ENCODE measurements at places on chromosomes 1 and 21.

DNA sequence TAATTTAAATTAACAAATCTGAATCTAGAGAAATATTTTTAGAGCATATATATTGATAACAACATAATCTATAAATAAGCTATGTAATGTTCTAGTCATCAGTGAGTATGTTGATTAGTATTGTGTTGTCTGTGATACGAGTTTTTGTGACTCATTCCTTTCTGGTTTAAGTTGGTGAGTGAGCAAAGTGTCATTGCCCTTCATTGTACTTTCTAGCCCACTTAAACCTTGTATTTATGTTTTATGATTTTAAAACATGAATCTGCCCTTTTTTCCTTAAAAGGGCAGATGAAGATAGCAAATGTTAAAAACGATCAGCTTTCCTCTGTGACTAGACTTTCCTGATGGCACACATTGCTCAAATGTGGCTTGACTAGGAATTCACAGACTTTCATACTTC, 38.5 kb downstream of the MACO1 start:
- DNase-seq = no peak

GRCh38 chr1:177620636-177621190, 349.1 kb downstream of the SEC16B start:
- DNase-seq = no peak

DNA sequence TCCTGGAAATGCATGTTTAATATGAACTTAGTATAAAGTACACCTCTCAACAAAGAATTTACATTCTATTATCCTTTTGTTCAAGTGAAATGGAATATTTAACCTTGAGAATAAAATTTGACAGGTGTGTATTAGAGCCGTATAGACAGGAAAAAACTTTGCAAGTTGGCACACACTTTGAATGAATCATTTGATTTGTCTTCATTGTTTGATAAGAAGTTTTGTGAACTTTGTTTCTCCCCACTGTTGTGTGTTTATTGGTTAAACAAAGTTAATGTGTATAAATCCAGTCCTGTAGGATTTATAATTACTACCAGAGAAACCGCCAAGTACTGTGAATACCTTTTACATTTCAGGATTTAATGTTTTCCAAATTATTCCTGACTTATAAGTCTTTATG, 2.0 kb downstream of the SYDE2 start:
- no peak for DNase-seq

- peak; percentile 34 for DNase-seq
These were observed at the start of gene KCNA2 for GRCh38 chr1:110605901-110606656. Gene KCNA2, minus strand, starts transcription at chr1:110606358. Its CDS starts 1,576 bp downstream, at chr1:110604782.

- no peak for DNase-seq
These were observed 144.2 kb downstream of the KCNK2 start for GRCh38 chr1:215226757-215227156.

GRCh38 chr1:240027059-240027462, 64.6 kb upstream of the FMN2 start:
- DNase-seq = peak; percentile 43

GRCh38 chr21:45531393-45532215, 10.6 kb downstream of the SLC19A1 start:
- DNase-seq = no peak

GRCh38 chr1:156896490-156897033, 3.0 kb downstream of the PEAR1 start:
- no peak for DNase-seq

DNA sequence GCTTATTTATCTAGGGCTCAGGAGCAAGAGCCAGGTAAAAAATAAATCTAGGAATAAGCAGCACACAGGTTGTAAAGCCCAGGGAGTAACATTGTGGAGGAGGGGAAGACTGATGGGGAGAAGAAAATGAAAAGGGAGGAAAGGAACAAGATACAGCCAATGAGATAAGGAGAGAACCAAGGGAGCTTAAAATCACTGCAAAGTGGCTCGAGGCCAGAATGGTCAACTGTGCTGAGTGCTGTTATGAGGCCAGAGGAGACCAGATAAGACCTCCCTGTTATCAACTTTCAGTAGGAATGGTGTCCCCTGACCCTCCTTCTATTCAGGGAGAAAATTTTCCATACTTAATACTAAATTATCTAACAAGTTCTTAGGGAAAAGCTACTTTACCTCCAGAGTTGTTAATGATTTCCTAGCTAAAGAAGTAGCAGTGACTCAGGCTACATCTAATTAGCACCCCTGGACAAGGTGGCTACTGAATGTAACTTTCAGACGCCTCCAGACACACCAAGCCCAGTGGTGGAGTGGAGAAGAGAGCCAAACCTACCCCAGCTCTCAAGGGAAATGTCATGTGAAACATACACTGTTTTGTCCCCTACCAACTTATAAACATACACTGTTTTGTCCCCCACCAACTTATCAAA, 25.5 kb downstream of the ENAH start:
- DNase-seq = no peak

GRCh38 chr1:213003256-213003655, 12.4 kb downstream of the ANGEL2 start:
- DNase-seq = no peak

- no peak for DNase-seq
These were observed 24.4 kb upstream of the FAAH start for GRCh38 chr1:46369542-46370213.

GRCh38 chr1:232982238-232982944, 32.0 kb downstream of the NTPCR start:
- DNase-seq = no peak

DNA sequence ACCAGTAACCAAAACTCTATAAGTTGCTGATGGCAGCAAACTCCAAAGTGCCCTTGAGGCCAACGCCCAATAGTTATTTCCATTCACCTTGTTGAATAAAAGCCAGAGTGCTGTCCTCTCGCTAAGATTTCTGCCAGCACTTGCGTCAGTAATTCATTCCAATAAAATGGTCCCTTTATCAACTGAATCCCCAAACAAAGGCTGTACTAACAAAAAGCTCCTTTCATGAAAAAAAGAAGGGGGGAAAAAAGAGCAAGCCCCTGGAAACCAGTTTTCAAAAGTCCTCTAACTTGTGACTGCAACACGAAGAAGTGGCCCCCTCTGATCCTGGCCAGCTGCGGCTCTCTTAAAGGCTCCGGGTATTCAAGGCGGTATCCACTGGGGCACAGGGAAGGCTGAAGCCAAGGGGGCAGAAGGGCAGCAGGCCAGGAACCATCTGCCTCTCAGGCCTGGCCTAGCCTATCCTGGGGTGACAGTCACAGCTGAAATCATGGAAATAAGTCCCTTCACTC, 55.8 kb upstream of the ZNF326 start:
- no peak for DNase-seq

DNA sequence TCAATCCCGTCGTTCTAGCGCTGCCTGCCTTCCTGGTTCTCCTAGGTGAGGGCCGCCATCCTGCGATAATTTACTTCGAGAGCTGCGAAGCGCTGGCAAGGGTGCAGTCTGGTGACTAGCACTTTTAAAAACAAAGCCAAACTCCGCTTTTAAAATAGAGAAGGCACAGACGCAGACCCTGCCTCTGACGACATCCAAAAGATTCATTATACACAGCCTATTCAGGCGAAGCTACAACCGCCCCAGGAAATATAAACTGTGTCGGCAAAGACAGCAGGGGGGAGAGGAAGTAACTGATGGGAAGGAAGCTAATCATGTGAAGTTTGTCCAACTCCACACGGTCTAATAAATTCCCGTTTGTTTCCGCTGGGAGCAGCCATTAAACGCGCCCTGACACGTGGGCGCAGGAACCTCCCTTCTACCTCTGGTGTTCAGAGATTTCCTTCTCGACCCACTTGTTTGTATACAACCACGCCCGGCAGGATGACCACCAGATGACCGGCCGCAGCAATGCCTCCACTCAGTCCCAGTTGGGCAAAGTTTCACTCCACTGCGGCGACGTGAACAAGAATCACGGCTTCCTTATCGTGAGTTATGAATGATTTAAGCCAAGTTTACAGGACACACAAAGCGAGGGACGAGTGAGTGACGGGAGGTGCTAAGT, 1.3 kb downstream of the GNG12 start:
- peak; percentile 68 for DNase-seq

GRCh38 chr21:36552434-36552785, 72.5 kb upstream of the CLDN14 start:
- no peak for DNase-seq

- no peak for DNase-seq
These were observed 4.4 kb downstream of the JMJD4 start for GRCh38 chr1:227730630-227731151.

GRCh38 chr1:3923378-3924185, 23.5 kb upstream of the C1orf174 start:
- DNase-seq = no peak

DNA sequence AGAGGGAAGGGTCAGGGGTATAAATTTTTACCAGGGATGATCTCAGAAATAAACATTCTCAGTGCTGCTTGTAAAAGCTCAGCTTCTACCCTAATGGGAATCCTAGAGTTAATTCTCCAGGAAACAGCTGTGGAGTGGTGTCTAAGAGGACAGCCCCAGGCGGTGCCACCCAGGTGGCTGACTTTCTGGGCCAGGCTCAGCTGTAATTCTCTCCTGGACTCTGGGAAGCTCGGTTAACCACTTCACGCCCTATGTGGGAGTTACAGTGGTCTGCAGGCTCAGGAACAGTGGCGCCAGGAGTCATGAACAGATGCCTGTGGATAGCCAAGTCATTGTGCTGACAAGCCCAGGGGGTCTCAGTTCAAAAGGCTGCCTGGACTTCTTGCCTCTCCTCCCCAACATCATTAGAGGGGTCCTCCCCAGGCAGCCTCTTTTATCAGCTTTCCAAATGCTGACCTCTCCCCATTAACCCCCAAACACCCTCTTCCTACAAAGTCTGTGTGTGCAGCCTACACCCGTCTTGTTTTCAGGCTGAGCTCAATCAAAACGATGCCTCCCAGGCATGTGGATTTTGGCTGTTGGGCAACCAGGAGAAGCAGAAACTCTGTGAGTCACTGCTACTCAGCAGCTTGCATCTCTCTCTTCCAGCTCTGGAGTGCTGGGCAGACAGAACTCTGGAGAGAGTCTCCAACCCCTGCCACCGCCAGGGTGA, 1.2 kb downstream of the HHIPL2 start:
- DNase-seq = peak; percentile 40

- DNase-seq = peak; percentile 32
These were observed 659 bp downstream of the AGO1 start for GRCh38 chr1:35883635-35884101.

DNA sequence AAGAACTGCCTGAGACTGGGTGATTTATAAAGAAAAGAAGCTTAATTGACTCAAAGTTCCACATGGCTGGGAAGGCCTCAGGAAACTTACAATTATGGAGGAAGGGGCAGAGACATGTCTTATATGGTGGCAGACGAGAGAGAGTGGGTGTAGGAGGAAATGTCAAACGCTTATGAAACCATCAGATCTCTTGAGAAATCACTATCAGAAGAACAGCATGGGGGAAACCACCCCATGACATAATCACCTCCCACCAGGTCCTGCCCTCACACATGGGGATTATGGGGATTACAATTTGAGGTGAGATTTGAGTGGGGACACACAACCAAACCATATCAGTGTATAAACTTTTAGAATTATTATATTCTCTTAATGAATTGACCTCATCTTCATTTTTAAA, 335.9 kb upstream of the DPYD start:
- DNase-seq = no peak

- DNase-seq = no peak
These were observed 147.1 kb downstream of the CNIH3 start for GRCh38 chr1:224763126-224763775.

GRCh38 chr1:223142795-223143536, at the start of gene TLR5:
Gene TLR5, minus strand, starts transcription at chr1:223143248. Its CDS starts 30,217 bp downstream, at chr1:223113031.
- DNase-seq = peak; percentile 75

GRCh38 chr1:201493757-201494617, 12.9 kb downstream of the CSRP1 start:
- no peak for DNase-seq

- DNase-seq = no peak
These were observed 183.6 kb downstream of the PLPP3 start for GRCh38 chr1:56395776-56396175.

DNA sequence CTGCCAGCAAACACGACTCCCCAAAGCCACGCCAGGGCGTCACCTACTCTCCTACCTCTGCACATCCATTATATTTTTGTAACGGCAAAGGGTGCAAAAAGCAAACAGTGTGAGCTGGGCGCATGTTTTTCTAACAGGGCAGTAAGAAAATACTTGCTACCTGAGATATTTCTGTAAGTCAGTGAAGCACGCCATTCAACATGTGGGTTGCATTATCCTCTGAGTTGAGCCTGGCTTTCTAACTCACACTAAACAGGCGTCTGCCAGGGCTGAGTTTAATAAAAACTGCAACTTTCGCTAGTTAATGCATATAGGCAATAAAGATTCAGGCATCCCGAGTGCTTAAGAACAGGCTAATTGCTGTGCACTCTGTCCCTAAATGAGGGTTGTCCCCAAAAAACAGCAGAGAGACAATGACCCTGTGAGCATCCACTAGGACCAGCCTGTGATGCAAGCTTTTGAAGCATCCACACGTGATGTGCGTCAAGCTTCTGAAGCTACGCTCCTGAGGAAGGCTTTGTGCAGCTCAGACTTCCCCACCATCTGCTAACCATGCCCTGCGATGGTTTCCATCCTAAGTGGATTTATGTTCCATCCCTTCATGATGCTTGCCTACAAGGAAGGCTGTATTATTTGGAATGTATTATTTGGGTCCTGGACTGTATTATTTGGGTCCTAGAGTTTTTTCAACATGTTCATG, 70.0 kb upstream of the SIM2 start:
- no peak for DNase-seq

- no peak for DNase-seq
These were observed 651 bp downstream of the COA6 start for GRCh38 chr1:234373959-234374254.

- DNase-seq = no peak
These were observed 11.0 kb downstream of the TOR1AIP2 start for GRCh38 chr1:179866616-179867015.

- DNase-seq = no peak
These were observed 179.9 kb downstream of the ADSS2 start for GRCh38 chr1:244271691-244272308.

DNA sequence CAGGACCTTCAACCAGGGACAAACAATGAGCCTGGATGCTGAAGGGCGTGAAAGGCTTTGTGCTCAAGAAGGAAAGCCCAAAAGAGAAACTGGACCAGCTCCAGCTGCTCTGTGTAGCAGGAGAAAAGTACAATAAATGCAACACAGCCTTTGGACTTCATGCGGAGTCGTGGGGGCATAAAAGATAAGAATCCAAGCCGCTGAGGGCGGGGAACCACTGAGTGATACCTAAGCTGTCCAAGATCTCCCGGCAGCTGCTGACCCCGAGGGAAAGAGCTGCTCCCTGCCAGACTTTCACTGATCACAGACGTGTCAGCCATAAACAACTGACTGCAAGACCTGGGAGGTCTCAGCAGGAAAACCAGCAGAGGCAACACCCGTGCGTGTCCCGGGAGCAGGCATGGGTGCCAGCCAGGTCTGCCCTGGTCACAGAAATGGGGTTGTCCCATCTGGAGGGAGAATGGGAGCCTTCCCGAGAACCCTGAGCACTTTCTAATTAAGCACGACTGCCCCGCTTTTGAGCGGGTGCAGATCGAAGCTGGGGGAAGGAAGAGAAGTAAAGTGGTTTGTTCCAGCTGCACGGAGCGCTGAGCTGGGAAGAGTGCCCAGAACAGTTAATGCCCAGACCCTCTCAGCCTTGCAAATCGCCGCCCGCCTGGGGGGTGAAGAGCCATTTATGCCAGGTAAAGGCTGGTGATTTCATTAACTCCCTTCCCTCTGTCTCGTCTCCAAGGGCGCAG, 68.3 kb upstream of the TARDBP start:
- peak; percentile 36 for DNase-seq

GRCh38 chr1:45521413-45522323, at the start of gene PRDX1:
Gene PRDX1, minus strand, starts transcription at chr1:45521884. Its CDS starts 2,841 bp downstream, at chr1:45519043.
- peak; percentile 97 for DNase-seq

All from left kidney (tissue), 8 donors.